Hypothalamus (tissue), 51 donors: ENCODE measurements at places on chromosomes 3 and 15.

DNA sequence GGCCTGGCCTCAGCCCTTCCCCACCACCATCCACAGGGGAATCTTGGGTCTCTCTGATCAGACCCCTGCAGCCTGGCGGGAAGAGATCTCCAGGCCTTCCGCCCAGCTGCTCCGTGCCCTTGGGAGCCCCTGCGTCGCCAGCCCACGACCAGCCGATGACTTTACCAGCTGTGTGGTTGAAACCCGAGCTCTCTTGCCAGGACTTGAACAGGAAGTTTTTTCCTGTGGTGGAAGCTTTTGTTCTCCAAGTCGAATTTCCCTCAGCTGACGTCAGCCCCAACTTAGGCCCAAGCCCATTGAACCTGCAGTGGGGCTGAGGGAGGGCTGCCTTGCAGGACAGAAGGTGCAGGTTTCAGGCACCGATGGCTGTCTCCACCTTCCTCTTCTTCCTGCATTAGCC lies 51.7 kb upstream of the SMAD3 start:
- no peak for DNase-seq

DNA sequence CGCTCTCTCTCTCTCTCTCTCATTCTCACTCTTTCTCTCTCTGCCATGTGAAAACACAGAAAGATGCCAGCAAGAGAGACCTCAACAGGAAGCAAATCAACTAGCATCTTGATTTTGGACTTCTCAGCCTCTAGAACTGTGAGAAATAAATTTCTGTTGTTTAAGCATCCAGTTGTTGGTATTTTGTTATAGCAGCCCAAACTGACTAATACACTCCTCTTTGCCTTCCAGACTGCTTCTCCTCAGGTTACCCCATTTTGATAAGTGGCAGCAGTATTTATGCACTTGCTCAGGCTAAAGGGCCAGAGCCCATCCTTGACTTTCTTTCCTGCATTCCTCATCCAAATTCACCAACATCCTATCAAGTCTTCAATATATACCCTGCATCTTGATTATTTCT lies 76.6 kb upstream of the NANOGP8 start:
- no peak for DNase-seq

GRCh38 chr3:61771976-61772375 lies 210.6 kb downstream of the PTPRG start:
- DNase-seq = no peak

GRCh38 chr15:68417051-68417450 lies 14.9 kb downstream of the ITGA11 start:
- no peak for DNase-seq

DNA sequence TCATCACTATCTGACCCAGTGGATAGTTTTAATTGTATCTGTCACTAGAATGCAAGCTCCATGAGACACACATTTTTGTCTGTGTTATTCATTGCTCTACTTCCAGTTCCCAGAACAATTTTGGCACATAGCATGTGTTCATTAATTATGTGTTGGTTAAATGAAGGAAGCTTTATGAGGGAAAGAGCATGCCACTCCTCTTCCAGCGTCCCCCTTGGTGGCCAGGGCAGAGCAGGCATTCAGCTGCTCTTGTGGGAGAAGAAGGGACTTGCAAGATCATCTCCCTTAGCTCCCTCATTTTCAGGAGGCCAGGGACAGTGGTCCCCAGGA lies 489 bp upstream of the GALNT15 start:
- no peak for DNase-seq

DNA sequence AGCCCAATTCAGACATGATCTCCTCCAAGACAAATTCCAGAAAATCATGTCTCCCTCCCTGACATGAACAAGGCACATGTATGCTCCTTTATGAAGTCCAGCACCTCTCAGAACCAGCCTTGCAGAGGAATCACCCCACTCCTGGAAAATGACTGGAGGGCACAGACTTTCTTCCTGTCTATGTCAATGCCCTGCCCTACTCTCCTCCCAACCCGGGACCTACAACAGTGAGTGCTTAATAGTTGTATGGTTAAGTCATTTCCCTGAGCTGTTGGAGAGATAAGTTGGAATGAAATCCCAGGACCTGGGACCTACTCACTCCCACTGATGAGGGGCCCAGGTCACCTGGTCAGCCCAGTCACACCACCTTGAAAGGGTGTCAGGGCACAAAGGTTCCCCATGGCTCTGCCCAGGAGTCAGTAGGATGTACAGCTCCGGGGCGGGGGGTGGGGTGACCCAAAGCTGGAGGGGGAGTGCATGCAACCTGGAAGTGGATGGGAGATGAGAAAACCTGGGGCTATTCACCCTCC lies 80.1 kb upstream of the HERC1 start:
- no peak for DNase-seq

- no peak for DNase-seq
Measured at GRCh38 chr3:73271-73670, 123.3 kb upstream of the CHL1 start.

DNA sequence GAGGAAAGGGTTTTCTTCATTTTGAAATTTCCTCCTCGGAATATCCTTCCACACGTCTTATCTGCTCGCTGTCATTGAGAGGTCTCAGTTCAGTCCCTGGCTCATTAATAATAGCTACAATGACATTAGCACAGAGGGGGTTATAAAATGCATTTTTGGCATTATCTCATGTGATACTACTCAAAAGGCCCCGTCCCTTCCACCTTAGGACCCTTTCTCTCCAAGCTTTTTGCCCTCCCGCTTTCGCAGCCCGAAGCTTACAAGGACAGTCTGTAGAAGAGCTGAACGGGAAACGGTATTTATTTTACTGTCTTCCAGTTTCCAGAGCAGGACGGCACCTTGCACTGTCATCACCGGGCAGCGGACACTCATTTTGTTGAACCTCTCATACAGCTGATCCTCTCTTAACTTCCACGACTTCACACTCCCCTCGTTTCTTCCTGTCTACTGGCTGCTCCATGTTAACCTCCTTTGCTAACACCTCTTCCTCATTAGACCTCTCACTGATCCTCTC lies 5.6 kb upstream of the PLEKHO2 start:
- DNase-seq = no peak

- no peak for DNase-seq
Measured at GRCh38 chr3:12870942-12871341, 29.6 kb upstream of the RPL32 start.

DNA sequence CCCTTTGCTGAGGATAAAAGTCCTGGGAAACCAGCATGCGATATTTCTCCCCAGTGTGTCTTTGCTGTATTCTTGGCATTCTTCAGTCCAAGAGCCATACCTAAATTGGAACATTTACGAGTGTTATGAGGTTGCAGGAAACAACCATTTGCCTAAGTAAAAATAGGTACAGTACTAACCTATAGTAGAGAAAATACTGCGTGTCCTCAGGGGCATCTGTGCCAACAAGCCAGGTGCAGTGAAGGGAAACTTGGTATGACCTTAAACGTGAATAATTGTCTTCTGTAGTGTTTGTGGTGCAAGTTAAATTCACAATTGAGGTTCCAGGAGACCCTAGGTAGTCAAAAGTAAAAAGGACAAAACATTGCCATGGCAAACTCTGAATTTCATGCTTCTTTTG lies 12.2 kb downstream of the IL5RA start:
- DNase-seq = no peak

GRCh38 chr15:66751579-66751978 lies 49.5 kb downstream of the SMAD6 start:
- no peak for DNase-seq

GRCh38 chr3:187169231-187169960 lies 27.9 kb upstream of the RTP1 start:
- DNase-seq = no peak

DNA sequence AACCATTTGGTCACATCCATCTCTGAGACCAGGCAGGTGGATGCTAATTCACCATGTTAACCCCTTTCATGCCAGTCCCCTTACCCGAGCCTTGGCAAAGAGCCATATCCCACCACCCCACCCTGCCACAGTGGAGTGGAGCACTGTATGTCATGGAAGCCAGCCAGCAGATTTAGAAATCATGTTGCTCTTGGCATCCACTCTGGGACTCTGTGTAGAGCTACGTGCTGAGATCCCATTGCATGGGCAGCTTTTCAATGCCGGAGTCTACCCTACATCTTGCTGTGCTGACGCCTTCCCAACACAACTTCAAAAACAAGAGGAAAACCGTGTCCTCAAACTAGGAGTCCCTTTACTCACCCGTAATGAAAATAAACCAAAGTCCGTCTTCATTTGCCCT lies 131.0 kb downstream of the NTRK3 start:
- no peak for DNase-seq

DNA sequence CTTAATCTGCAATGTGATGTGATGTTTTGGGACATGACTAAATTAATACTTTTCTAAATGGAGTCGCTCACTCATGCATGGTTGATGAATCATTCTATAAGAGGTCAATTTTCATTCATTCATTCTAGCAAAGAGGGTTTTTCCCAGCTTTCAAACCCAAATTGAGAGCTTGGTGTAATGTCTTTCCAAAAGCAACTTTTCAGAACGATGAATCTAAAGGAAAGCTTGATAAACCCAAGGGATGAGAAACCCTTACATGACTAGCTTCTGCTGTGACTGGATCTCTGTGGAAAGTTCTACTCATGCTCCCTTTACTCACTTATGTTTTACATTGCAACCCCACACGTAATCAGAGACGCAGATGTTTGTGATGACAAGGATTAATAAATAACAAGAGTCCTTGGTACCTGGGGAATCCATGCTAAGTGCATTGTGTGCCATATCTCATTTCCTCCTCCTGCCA lies 47.7 kb downstream of the PDZRN3 start:
- DNase-seq = no peak

DNA sequence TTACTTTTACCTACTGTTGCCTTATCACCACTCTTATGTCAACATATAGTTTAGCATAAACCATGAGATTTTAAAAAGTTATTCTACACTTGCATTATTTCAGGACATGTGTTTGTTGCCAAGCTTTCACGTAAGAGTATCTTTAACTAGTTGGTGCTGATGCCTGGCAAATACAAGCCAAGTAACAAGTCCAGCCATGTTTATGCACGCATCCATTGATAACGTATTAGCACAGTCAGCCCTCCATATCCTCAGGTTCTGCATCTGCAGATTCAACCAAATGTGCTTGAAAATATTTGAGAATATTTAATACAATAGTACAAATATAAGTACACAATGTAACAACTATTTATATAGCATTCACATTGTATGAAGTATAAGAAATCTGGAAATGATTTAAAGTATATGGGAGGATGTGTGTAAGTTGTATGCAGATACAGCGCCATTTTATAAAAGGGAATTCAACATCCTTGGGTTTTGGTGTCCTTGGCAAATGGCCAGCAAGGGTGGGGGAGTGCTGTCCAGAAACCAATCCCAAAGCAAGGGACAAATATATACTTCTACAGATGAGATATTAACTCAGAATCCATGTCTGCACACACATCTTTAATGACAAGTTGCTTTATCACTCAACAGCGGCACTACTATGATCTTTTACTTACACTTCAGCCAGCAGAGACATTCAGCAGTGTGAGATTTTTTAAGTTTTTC lies 8.7 kb upstream of the SETD5 start:
- no peak for DNase-seq

GRCh38 chr3:123371426-123371825 lies 77.5 kb downstream of the ADCY5 start:
- DNase-seq = no peak

DNA sequence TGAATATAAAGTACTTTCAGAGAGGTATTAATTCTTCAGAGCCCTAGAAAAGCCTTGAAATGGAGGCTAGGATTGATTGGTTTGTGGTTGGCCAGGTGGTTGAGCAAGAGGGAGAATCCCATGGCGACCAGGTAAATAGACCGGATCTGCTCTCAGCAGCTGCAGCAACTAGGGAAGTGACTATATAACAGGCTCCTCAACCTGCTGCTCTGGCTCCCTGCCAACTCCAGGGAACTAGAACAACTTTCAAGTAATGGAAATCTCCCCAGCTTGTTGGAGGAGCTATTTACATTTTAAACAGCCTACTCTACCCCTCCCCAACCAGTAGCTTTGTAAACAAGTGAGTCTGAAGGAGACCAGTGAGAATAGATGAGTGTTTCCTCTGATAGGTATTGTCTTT lies 121.8 kb upstream of the CADM2 start:
- no peak for DNase-seq

DNA sequence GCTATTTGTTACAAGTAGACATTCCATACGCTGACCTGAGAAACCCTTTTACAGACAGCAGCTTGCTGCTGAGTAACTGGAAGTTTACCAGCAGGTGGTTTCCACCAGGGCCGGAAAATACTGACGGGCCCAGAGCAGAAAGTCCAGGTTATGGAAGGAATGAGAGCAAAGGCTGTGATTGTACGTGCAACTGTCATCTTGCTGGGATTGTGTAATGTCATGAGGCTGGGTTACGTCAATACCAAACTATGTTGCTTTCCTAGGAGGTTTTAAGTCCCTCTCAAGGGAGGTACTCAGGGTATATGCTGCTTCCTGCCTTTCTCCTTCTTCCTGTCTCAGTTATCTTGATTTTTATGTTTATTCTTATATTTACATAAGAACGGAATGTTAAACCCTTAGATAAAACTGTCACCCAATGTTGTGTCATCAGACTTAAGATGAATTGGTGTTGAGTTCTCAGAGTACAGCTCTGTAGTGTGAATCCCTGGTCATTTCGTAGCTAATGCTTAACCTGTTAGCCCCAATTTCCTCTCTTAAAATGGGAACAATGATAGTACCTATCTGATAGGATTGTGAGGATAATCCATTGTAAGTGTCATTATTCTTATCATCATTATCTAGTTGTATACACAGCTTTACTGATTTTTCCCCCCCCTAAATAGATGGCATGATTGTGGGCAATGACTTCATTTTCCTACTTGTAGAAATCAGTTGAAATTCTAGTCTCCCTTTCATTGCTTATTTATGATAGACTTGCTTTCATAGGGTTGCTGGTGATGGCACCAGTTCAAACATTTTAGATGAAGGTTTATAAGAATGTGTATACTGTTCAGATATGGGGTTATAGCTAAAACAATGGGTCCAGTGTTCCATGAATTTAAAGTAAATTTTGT lies 101.4 kb downstream of the FNDC3B start:
- no peak for DNase-seq

- DNase-seq = no peak
Measured at GRCh38 chr3:99891610-99892285, 74.1 kb downstream of the CMSS1 start.

DNA sequence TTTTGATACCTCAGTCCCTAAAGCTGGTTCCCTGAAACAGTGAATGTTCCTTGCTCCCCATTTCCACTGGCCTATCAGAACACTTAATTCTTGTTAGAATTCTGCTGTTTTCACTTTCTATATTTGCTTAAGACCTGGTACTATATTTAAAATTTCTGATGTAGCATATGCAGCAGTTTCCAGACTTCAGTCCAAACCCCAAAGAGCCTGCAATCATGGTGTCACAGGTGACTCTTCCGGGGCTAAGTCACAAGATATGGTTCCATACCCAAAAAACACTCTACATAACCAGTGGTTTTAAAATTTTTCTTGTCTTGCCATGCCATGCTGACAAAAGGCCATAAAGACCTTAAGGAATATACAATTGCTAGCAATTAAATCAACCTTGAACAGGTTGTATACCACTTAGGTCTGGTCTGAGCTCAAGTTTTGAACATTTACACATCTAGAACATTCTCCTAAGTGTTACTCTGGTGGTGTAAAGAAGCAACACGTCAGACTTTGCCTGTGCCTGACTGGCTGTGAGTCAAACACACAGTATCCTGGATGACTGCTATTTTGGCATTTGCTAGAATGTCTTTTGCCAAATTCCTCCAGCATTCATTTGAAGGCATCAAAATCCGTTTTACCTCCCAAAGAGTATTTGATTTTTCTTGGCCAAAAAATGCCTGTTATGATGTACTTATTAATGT lies 160.0 kb downstream of the FRMD5 start:
- no peak for DNase-seq
